Right atrium auricular region (tissue), 2 donors: ENCODE measurements at places on chromosomes 12 and 14.

DNA sequence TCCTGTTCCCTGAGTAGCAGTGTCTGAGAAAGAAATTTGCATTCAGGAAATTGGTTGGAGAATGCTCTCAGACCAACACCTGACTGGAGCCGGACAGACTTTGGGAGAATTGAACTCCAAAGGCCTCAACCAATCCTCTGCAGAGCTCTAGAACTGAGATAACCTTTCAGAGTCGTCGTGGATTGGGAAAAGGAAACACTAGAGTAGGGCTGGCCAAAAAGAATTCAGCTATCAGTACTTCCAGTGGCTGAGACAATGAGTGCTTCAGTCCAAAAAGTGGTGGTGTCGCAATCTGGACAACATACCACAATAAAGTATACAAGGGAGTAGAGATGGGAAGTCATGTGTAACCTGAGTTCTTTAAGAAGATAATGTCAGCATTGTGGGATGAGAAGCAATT, 377.1 kb downstream of the SLC16A7 start:
- no peak for DNase-seq

GRCh38 chr12:94427501-94428381, 31.9 kb downstream of the CEP83 start:
- no peak for DNase-seq

DNA sequence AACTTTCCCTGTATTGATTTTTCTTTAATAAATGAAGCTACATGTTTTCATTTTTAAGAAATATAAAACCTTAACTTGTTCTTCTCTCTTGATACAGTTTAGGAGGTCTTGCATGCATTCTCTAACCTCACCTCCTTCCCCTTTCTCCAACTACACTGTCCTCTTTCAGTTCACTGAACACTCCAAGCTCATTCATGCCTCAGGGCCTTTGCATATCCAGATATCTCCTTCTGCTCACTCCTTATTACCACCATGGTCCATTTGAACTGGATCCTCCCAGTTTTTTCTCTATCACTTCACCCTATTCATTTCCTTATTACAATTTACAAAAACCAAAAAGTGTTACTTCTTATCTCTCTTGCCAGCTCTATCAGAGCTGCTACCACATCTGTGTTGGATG, 242.9 kb upstream of the PLEKHG7 start:
- DNase-seq, result no peak

- DNase-seq, result no peak
Measured at GRCh38 chr14:75230140-75230792, 48.4 kb upstream of the FOS start.

DNA sequence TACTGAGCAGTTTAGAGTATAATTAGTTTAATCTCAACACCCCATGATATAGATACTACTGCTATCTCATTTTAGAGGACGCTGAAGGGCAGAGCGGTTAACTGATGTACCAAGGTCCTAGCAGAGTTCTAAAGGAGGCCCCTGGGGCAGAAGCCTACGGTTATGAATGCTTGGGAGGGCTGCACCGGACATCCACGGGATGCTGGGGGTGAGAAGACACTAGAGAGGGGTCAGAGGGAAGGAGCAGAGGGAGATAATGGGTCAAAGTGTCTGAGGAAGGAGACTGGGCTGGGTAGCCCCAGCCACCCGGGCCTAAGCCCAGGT, 1.6 kb upstream of the ACTR6 start:
- DNase-seq, result no peak
